NCI-H187 treated with DMSO at 0.1 percent for 48 hours (cell line): ENCODE measurements at places on chromosomes 5 and 9.

- DNase-seq = no peak
Observed at GRCh38 chr9:117815315-117815714, 111.1 kb downstream of the TLR4 start.

DNA sequence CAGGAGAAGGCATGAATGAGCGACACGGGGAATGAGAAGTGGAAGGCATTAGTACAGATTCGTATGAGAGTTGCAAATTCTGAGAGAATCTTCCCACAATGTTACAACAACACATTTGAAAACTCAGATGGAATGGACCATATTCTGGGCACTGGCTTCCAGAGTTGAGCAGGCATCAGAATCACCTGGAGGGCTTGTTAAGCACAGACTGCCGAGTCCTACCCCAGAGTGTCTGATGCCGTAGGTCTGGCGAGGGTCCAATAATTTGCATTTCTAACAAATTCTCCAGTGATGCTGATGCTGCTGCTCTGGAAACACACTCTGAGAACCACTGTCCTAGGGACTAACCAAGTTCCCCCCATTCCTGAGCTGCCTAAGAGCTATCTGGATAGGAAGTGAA is 2.9 kb upstream of the TLX3 start:
- DNase-seq = no peak

DNA sequence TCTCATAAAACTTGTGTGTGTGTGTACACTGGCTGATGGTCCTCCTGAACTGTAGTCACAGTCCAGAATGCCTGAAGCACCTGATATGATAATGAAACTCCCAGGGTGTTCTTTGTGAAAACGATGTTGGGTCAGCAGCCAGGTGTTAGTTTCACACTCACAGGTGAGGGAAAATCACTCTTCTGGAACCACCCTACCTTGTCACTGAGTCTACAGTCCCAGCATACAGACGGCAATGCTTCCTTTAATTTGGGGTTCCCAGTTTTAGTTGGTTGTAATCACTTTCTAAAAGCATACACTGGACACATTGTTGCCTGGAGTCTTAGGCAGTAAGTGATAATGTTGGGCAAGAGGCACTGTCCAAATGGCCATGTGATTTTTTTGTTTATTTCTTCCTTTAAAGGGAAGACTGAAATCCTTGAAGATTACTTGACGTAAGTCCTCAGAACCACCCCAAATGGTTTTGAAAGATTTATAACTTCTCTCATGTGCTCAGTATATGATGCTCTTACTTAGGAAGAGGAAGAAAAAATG is 18.2 kb upstream of the MGAT1 start:
- no peak for DNase-seq

- no peak for DNase-seq
Observed at GRCh38 chr5:88941581-88941980, 58.6 kb upstream of the MEF2C start.

DNA sequence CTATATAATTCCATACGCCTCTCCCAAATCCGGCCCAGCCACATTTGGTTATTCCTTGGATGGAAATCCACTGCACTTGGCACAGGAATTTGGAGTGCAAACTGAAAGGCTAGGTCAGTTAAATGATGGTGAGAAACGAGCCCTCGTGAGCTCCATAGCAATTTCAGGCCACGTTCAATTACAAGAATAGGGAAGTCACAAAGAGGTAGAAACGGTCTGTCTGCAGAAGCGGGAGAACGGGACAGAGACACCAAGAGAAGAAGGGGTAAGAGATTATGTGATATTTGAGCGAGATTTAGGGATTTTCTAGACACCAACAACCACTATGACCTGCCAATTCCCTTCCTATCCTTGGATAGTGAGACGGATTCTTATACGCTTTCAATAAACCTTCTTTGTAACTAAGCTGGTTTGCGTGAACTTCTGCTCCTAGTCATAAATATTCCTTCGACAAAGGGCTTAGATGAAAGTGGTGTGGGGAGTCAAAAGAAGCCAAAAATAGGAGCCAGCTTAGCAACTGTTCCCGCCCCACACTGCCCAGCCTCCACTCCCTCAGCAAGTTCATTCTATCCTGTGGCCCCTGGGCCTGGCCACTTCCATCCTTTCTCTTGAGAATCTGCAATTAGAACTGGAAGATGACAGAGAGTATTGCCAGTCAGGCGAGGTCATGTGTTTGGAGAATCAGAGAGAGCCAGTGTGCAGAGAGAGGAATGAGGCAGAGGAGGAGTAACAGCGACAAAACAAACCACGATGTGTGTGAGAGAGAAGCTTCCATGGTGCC is 118.4 kb downstream of the ZNF608 start:
- DNase-seq = no peak

- DNase-seq = no peak
Observed at GRCh38 chr5:61330341-61330844, 1.7 kb upstream of the ZSWIM6 start.

DNA sequence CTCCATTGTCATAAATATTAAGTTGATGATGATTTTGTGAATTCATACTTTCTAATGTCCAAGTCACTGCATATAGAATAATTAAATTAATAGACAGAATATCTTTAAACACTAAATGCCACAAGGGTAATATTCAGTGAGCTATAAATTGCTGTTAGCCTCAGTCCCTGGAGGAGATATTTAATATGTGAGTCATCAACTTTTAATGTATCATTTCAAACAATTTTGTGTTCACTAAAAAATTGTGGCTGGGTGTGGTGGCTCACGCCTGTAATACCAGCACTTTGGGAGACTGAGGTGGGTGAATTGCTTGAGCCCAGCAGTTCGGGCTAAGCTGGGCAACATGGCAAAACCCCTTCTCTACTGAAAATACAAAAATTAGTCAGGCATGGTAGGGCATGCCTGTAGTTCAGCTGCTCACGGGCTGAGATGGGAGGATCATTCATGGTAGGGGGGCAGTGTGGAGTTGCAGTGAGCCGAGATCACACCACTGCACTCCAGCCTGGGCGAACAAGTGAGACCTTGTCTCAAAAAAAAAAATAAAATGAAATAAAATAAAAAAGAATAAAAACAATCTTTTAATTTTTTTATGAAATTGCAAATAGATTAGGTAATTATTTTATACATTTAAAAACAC is 717.3 kb upstream of the CHD1 start:
- DNase-seq = no peak

GRCh38 chr9:124052401-124052800 is 40.8 kb downstream of the LHX2 start:
- no peak for DNase-seq

- DNase-seq = no peak
Observed at GRCh38 chr5:172806897-172807672, 27.0 kb upstream of the ERGIC1 start.

DNA sequence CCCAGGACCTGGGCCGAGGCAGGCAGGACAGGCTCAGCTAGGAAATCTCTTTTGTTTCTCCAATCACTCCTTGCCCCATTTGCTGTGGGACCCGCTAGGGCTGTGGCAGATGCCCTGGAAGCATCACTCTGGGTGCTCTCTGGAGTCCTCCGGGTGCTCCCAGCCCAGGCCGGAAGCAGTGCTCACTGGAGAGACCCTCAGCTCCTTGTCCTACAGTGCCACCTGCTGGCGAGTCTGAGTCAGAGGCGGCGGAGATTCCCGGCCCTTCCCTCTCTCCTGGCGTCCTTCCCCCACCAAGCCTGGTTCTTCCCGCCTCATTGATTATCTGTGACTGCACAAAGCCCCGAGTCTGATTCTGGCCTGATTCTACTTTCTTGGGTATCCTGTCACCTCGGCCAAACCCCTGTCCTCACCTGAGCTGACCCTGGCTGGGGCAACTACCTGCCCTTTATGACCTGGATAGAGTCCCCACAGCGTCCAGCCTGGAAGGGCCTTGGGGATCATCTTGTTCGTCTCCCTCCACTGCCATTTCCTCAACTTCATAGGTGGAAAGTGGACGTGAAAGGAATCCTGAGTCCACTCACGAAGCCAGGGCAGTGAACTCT is 7.3 kb upstream of the BARHL1 start:
- DNase-seq = no peak

GRCh38 chr9:129885670-129886106 is 50.4 kb downstream of the USP20 start:
- no peak for DNase-seq

DNA sequence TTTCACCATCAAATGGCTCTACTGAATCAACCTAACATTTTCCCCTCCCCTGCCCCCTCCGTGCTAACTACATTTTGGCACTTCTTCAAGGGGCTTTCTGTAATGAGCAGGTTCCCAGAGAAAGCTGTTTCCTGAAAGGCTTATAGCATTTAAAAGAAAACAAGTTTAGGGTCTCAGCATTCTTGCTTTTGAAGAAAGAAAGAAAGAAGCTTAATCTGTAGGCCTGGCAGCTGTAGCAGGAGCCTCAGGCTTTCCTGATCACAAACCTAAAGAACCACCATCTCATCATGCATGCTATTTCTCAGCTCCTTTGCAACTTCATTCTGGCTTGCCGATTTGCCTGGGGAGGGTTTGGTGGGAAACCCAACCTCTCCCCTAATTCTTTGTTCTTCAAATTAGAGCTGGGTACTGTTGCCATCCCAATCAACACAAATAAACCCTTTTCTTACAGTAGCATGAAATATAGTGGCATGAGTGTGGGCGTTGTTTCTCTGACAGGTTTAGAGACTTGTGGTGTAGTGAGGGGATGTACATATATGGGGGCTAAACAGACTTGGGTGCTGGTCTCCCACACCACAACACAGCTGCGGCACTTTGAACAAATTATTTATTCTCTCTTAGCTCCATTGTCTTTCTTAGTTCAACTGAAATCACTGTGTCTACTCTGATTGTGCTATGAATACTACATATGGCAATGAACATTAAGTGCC is 160.5 kb upstream of the TNC start:
- no peak for DNase-seq

DNA sequence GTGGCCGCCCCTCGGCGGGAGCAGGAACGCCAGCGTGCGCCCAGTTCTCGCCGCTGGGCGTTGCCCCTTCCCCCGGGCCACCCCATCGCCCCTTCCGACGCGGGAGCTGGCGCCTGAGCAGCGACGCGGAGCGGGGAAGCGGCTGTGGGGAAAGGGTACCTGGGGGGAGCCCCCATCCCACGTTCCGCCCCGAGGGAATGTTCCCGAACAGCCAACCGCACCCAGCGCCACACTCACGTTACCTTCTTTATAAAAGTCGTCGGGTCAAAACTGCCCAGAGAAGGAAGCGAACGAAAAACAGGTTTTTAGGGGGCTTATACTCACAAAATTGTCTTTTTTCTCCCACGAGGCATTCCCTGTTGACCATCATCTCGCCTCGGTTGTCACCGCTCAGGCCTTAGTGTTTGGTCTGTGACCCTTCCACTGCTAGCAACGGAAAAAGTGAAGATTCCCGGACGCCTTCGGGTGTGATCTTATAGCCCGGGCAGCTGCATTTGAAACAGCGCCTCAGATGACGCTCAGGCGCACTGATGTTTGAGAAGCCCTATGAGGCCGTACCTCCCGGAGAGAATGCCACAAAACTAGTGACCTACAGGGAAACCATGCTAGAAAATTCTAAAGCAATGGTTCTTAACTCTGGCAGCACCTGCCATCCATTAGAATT is 475 bp upstream of the GOLM1 start:
- DNase-seq = no peak

DNA sequence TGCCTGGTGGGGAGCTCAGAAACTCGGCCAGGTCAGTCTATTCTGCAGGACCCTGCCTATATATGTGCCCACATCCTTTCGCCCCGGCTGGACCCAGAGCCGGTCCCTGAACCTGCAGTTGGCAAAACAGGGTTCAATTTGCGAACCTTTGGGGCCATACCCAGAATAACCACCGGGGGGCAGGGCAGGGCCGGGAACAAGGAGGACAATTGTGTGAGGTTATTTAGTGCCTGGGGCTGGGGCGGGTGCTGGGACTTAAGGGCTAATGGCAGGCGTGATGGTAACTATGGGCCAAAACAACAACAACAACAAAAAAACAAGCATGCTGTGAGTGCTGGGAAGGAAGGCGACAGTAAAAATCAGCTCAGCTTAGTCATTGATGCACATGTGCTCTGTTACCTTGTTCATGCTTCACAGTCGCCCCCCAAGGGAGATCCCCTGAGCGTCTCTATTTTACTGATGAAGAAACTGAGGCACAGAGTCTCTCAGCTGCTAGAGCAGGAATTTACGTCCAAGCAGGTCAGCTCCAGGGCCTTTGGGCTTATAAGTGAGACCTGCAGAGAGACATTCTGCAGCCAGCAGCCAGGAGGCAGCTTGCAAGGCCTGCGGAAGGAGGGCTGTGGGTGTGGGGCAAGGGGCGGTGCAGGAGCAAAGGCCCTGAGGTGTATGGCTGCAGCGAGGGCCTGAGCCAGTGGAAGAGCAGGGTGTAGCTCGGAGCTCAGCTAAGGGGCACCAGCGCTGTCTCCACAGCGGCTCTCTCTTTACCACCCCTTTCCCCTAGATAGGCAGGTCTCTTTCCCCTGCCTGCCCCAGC is 106.0 kb downstream of the PHF2 start:
- no peak for DNase-seq

- DNase-seq = peak; percentile 68
Observed at GRCh38 chr5:15013654-15014463, 142.3 kb upstream of the ANKH start.

GRCh38 chr5:163649514-163649913 is 144.1 kb downstream of the MAT2B start:
- DNase-seq = no peak

DNA sequence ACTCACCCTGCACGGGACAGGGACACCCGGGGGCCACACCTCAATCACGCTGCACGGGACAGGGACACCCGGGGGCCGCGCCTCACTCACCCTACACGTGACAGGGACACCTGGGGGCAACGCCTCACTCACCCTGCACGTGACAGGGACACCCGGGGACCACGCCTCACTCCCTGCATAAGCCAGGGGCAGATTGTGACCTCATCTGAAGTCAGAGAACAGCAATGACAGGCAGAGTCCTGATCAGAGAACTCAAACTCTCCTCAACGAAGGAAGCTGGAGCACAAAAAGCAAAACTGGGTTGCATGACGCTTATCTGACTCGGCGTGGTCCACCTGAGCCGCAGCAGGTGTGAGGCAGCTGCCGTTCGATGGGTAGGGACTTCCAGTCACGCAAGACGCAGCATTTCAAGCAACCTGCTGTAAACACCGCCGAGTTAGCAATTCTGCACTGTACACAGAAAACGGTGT is 3.2 kb downstream of the TERT start:
- DNase-seq = no peak

DNA sequence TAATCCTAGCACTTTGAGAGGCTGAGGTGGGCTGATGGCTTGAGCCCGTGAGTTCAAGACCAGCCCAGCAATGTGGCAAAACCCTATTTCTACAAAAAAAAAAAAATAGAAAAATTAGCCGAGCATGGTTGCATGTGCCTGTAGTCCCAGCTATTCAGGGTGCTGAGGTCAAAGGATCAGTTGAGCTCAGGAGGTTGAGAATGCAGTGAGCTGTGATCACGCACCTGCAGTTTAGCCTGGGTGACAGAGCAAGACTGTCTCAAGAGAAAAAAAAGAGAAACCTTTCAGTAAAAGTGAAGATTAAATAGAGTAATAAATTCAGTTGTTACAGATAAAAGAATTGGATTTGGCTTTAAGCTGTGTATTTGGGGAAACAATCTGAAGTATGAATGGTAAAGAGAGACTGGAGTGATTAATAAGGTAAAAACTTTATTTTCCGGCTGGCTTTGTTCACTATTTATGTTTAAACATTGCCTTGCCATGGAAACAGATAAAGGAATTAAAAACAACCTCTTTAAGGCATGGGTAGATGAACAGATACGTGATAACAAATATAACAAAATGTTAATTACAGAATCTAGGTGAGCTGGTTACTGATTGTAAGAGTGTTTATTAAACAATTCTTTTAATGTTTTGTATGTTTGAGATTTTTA is 56.0 kb upstream of the PCAT7 start:
- no peak for DNase-seq

GRCh38 chr9:79221084-79221483 is 350.7 kb upstream of the TLE4 start:
- DNase-seq = no peak
